ENCODE measurements at places on chromosomes 5 and 9. TPM values are rescaled to one million over a fixed set of nuclear protein-coding genes. Genes with fewer than 3 reads are reported as not detected.

POU5F2 gene
- 3.0 TPM for total RNA-seq

CCNO gene
- total RNA-seq, result not detected

IFNK gene
- not detected for total RNA-seq

PCDHGC5 gene
- not detected for total RNA-seq

CCDC152 gene
- total RNA-seq, result 0.63 TPM

LEAP2 gene
- total RNA-seq, result 0.21 TPM

ASS1 gene
- total RNA-seq, result 0.10 TPM

CCL27 gene
- total RNA-seq, result 0.21 TPM

EXOC3 gene
- total RNA-seq, result 31.8 TPM

CAMK2A gene
- 0.94 TPM for total RNA-seq

CAVIN4 gene
- not detected for total RNA-seq

SHISAL2B gene
- total RNA-seq, result not detected

PSAT1 gene
- total RNA-seq, result 0.42 TPM

MAN1B1 gene
- total RNA-seq, result 30.3 TPM

DRD1 gene
- not detected for total RNA-seq

C9orf153 gene
- 1.9 TPM for total RNA-seq

LCNL1 gene
- 0.10 TPM for total RNA-seq

ALDH1B1 gene
- total RNA-seq, result 0.52 TPM

CDHR2 gene
- total RNA-seq, result 0.10 TPM

PCDHA11 gene
- total RNA-seq, result 0.10 TPM

OR1N1 gene
- not detected for total RNA-seq

SLC34A3 gene
- total RNA-seq, result not detected

FOXD4L5 gene
- under 0.01 TPM for total RNA-seq

PCDHGA8 gene
- 0.10 TPM for total RNA-seq

SPATA31C1 gene
- total RNA-seq, result not detected

PCDHB15 gene
- total RNA-seq, result not detected

SLC25A2 gene
- 0.73 TPM for total RNA-seq

OCLN gene
- total RNA-seq, result 0.10 TPM

SPATA31A3 gene
- not detected for total RNA-seq

OR2K2 gene
- total RNA-seq, result not detected

SCGB3A2 gene
- not detected for total RNA-seq

CXCL14 gene
- not detected for total RNA-seq

DDX46 gene
- 38.0 TPM for total RNA-seq

PCDHB16 gene
- not detected for total RNA-seq

FPGS gene
- total RNA-seq, result 44.4 TPM

PRRC1 gene
- 44.6 TPM for total RNA-seq

ABLIM3 gene
- total RNA-seq, result 4.4 TPM

TRIM36 gene
- total RNA-seq, result 0.42 TPM

MYORG gene
- total RNA-seq, result 0.10 TPM

CATSPER3 gene
- total RNA-seq, result 0.10 TPM

ECSCR gene
- not detected for total RNA-seq

NRARP gene
- 1.8 TPM for total RNA-seq

GARNL3 gene
- total RNA-seq, result 1.0 TPM

MLANA gene
- total RNA-seq, result 0.10 TPM

DOLPP1 gene
- 1.9 TPM for total RNA-seq

CTXN3 gene
- total RNA-seq, result not detected

ORM1 gene
- not detected for total RNA-seq

ANKDD1B gene
- 0.52 TPM for total RNA-seq

MEGF10 gene
- total RNA-seq, result under 0.01 TPM

PRR7 gene
- total RNA-seq, result 25.8 TPM

TAF11L10 gene
- not detected for total RNA-seq

ARSK gene
- 2.6 TPM for total RNA-seq

MEF2C gene
- total RNA-seq, result 30.0 TPM

ANKRD55 gene
- total RNA-seq, result 8.6 TPM

GRIN3A gene
- total RNA-seq, result not detected

SARDH gene
- total RNA-seq, result 4.7 TPM

All from mononuclear cell (primary cell).